ENCODE measurements at places on chromosomes 2 and 18.

DNA sequence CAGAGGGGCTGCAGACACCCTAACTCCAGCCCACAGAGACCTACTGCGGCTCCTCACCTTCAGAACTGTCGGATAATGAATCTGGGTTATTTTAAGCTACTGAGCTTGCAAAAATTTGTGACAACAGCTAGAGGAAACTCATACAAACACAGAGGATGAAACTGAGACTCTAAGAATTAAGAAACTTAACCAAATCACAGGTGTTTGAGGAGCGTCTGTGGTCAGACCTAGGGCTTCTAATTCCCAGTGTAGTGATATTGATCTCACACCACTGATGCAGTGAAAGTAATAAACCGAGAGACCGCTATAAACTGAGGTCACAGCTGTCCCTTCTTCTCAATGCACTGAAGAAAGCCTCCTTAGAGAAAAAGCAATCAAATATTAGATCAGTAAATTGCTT is 110.1 kb downstream of the RGPD3 start:
- DNase-seq: no peak

GRCh38 chr18:46097801-46098615 is at the start of gene ATP5F1A:
ATP5F1A (minus strand) TSS chr18:46098296; CDS start chr18:46098231, 65 bp downstream.
- peak; percentile 65 for DNase-seq

- no peak for DNase-seq
Measured at GRCh38 chr2:85811180-85812093, 57.6 kb downstream of the ATOH8 start.

DNA sequence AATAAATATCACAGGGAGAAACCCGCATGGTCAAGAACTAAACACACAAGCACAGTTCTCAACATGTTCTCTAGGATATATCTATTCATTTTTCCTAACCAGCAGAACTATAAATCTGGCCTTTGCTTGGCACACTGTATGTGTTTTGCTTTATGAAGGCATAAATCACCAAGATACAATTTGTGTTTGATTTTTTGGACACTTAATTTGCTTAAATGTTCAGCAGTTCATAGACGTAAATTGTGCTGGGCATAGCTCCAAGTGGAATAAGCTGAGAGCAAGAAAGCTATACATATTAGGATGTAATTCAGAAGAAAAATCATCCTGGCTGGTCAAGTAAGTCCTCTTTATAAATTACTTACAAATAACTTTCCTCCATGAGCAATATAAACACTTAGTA is 341.5 kb upstream of the ATP5MC3 start:
- no peak for DNase-seq

GRCh38 chr18:76167410-76167809 is 327.6 kb downstream of the ZNF516 start:
- no peak for DNase-seq

GRCh38 chr2:102194609-102195268 is 7.9 kb downstream of the IL1RL2 start:
- no peak for DNase-seq

- DNase-seq: no peak
Measured at GRCh38 chr2:108367561-108368175, 10.1 kb upstream of the SULT1C4 start.

DNA sequence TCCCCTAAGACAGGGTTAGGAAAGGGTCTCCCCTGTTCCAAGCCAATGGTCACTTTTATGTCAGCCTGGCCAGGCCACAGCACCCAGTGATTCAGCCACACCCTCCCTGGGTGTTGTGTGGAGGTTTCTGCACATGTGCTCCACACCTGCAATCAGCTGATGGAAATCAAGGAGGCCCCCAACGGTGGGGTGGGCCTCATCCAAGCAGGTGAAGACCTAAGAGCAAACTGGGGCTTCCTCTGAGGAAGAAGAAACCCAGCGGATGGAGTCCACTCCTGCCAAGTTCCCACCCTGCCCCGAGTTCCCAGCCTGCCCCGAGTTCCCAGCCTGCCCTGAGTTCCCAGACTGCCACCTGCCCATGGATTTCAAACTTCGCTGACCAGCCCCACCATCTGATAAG is 55.4 kb downstream of the KIF1A start:
- no peak for DNase-seq

GRCh38 chr2:181123798-181124231 is 143.4 kb downstream of the UBE2E3 start:
- DNase-seq: peak; percentile 18

DNA sequence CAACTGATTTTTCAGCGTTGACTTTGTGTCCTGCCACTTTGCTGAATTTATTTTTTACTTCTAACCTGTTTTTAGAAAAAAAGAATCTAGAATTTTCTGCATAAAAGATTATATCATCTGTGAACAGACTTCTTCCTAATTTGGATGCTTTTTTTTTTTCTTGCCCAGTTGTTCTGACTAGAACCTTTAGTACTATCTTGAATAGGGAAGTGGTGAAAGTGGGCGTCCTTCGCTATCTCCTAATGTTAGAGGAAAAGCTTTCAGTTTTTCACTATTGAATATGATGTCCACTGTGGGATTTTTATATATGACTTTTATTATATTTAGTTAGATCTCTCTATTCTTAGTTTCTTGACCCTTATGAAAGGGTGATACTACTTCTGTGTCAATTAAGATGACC is 25.7 kb upstream of the KCNJ13 start:
- no peak for DNase-seq

- no peak for DNase-seq
Measured at GRCh38 chr2:4967206-4967605, 725.0 kb upstream of the SOX11 start.

DNA sequence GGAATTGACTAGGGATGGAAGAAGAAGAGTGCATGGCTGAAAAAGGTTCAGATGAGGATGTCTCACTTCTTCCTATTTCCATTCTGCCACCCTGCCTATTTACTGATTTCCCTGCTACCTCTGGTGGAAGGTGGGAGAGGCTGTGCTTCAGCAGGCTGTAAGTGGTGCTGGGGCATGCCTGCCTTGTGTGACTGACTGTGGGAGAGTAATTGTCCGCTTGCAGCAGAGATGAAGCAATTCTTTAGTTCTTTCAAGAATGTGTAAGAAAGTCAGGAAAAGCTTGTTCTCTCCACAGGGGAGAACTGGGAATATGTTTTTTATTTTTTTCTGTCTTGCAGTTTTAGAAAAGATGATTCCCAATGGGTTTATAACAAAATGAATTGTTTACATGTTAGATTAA is 72.5 kb upstream of the NYAP2 start:
- DNase-seq: no peak

DNA sequence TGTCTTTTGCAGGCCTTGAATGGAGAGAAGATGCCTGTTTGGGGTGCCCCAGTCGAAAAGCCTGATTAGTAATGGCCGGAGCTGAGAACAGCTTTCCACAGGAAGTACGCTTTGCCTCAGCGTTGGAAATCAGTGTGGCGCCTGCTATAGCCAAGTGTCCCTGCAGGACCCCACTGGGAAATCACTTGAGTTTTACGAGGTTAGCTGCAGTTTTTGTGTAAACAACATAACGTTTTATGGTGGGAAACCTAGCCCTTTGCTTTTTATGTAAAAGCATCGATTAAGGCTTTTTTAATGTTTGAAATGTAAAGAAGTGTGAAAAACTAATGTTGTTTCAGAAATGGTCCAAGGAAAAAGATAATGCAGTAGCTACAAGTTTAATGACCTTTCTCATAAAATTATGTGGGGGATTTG is 234.2 kb downstream of the TTC32 start:
- no peak for DNase-seq

DNA sequence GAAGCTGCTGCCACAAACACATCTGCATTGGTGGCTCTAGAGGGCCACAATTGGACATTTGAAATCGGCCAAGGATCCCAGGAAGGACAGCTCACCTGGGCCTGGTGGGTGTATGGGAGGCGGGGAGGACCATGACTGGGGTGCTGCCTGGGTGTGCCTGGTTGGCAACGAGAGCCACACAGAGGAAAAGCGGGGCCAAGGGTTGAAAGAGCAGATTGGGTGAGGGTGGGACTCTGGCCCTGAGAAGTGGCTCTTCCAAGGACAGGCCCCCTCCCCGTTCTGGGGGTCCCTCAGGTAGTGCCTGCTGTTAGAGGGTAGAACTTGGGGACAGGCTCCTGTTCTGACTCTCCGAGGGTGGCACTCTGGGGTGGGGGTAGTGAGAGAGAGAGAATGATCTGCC is 102.9 kb downstream of the CLIP4 start:
- no peak for DNase-seq

DNA sequence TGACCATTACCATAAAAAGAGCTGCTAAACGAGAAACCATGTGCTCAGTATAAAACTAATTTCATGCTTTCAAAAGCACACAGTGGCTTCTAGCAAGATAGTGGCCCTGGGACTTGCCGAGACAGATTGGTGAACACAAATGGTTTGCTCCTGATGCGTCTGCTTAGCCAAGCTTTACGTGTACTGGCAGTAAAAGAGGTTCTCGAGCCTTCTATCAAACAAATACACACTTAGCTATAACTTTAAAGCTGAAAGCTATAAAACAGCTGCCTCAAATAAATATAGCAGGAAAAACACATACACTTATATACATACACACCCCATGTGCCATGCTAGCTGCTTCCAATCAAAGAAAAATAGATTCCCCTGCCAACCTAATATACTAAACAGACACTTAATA is 117.0 kb downstream of the ZNF385B start:
- DNase-seq: no peak

- DNase-seq: no peak
Measured at GRCh38 chr2:188369365-188369764, 77.7 kb downstream of the GULP1 start.

- no peak for DNase-seq
Measured at GRCh38 chr18:43916984-43917383, 639.7 kb upstream of the SYT4 start.

DNA sequence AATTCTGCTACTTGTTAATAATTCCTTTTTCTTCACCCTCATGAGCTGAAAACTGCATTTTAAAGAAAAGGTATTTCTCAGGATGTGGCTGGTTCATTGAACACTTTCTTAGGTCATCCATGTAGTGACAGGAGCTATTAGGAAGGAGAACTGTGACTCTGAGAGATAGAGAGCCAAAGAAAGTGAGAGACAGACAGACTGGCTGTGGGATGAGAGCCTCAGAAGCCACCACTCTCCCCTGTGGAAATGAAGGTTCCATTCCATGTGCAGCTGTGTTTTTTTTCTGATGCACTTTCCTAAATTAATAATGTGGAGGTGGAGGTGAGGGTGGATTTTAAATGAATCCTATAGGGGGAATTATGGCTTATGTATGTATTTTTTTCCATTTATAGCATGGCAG is 113.3 kb downstream of the FAM210A start:
- no peak for DNase-seq

All from activated CD8-positive, alpha-beta memory T cell treated with anti-CD3 and anti-CD28 coated beads for 48 hours (primary cell).